ENCODE measurements at places on chromosomes 7 and 10.

- DNase-seq = no peak
These were observed 28.3 kb upstream of the PRSS1 start for GRCh38 chr7:142720986-142721385.

- no peak for DNase-seq
These were observed 430.3 kb downstream of the SORCS1 start for GRCh38 chr10:106734220-106734619.

DNA sequence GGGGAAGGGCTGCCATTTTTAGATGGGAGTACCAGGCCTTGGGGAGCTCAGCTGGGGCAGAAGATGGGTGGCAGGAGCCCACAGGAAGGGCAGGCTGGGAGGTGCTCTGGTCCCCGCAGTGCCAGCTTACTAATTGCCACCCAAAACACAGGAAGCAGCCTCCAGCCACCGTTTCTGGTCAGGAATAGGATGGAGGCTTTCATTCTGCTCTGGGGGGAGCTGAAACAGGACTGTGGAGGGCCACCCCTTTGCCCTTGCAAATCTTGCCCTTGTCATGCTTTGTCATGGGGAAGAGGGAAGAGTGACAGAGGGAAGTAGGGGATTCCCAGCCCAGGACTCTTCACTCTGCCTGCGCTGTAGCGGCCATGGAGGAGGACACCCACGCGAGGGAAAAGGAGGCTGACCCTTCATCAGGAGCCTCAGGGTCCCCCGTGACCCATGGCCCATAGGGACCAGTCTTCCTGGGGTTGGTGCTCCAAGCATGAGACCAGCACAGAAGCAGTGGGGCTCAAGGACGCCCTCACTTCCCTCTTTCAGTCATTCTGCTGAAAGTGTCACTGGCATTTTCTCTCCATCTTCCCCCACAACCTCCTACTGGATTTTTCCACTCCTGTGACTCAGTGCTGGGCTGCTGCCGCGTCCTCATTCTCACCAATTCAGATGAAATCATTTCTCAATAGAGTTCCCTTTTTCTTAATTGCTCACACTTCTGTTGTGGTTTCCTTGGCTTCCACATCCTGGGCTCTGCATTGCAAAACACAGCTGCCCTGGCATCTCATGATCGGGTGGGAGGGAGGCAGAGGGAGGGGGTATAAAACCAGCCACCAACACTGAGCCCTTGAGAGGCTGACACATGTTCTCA lies 61.9 kb downstream of the MKI67 start:
- peak; percentile 62 for DNase-seq

DNA sequence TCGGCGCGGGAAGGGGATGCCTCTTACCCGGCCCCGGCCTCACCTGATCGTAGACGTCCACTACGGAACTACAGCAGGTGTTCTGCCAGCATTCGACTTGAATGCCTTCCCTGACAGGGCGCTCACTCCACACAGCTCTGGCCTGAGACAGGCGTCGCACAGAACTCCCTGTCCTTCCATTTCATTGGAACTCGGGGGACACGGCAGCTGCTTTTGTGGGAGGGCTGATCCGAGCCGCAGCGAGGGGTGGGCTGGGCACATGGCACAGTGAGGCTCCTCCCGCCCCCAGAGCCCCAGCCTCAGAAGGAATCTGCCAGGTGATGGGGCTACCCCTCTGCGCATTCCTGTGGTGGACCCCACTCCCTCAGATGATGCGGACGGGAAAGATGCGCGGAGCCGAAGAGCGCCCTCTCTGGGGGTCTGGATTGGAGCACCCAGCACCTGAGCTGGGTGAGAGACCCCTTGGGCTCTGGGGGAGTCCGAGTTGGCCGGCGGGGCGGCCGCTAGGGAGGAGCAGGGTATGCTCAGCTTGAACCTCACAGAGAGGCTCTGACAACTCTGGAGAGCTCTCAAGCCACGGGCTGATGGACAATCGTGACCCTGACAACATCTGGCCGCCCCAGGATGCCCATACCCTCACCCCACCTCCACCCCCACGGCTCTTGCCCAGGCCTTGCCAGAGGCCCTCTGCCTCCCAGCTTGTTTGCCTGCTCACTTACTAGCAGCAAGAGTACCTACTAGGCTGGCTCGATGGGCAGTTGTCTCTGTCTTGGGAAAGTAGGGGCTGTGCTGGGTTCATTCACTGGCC lies 36.6 kb downstream of the RASGEF1A start:
- DNase-seq = no peak

- DNase-seq = no peak
These were observed 12.3 kb downstream of the CFAP46 start for GRCh38 chr10:132929953-132930548.

GRCh38 chr7:144437370-144438191 lies 34.1 kb upstream of the NOBOX start:
- DNase-seq = peak; percentile 28

- DNase-seq = no peak
These were observed 17.0 kb downstream of the BCAP29 start for GRCh38 chr7:107596881-107597581.

GRCh38 chr7:47266799-47267198 lies 315.1 kb downstream of the TNS3 start:
- no peak for DNase-seq

DNA sequence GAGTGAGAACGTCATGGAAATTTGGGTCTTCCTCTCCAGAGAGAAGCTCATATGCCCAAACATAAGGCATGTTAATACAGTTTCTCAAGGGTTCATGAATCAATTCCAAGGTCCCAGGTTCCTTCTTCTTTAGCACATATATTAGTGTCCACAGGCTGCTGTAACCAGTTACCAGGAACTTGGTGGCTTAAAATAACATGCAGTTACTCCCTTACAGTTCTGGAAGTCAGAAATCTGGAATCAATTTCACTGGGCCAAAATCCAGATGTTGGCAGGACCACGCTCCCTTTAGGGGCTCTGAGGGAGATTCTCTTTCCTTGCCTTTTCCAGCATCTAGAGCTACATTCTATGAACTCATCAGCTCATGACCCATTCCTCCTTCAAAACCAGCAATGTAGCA lies 64.8 kb downstream of the MRC1 start:
- no peak for DNase-seq

DNA sequence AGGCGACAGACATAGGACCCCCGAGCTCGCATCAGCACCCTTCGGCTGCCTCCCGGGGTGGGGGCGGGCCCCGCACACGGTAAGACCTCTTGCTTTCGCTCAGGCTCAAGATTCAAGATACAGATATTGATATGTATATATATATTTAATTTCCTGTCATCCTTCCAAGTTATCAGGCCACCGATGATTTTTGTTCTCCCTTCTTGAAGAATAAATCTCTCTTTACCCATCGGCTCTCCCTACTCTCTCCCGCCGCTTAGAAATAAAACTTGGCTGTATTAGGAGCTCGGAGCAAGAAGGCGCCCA lies 603 bp downstream of the ADRA2A start:
- no peak for DNase-seq

GRCh38 chr7:15308821-15309220 lies 253.0 kb downstream of the AGMO start:
- no peak for DNase-seq

GRCh38 chr10:114631666-114632417 lies 26.2 kb downstream of the ABLIM1 start:
- DNase-seq = peak; percentile 7

GRCh38 chr7:94580601-94581000 lies 71.0 kb downstream of the CASD1 start:
- DNase-seq = no peak

- DNase-seq = peak; percentile 20
These were observed 62.6 kb downstream of the ADK start for GRCh38 chr10:74213571-74214162.

DNA sequence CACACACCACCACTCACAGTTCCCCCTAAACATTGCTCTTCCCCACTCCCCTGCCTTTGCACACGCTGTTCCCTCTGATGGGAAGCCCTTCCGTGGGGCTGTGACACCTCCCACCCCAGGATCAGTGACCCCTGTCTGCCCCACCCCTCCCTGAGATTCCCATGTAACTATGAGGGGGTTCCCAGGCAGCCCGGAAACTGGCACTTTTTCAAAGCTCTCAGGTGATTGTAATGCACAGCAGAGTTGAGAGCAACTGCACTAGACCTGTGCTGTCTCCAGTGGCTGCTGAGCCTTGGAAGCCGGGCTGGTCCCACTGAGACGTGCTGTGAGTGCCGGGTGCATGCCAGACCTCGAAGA lies 29.8 kb downstream of the GPRIN2 start:
- DNase-seq = no peak

DNA sequence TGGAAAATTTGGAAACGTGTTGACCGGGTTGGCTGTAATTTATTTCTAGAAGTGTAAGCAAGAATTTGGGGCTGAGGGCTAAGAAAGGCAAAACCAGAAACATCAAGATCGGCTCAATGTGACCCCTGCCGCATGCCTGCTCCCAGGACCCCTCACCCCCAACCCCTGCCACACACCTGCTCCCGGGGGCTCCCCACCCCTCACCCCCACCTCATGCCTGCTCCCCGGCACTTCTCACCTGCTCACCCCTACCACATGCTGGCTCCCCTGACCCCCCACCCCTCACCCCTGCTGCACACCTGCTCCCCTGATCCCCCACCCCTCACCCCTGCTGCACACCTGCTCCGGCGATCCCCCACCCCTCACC lies 19.0 kb upstream of the CFAP46 start:
- DNase-seq = no peak

- no peak for DNase-seq
These were observed 24.5 kb upstream of the POU6F2 start for GRCh38 chr7:38953227-38953626.

DNA sequence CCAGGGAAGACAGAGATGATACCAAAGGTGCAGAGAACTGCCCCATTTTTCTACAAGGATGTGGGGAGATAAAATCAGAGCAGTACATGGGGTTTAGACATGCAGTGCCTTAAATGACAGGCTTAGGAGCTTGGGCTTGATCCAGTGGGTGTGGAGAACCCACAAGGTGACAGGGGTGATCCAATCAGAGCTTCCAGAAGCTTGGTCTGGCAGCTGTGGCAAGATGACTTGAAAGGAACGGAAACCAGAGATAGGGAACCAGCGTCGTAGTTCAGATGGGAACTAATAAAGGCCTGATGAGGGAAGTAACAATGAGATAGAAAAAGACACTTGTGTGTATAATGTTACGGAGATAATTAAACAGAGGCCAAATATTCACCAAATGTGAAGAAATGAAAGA lies 80.7 kb downstream of the SLC37A3 start:
- no peak for DNase-seq

GRCh38 chr10:126201603-126202002 lies 186.7 kb downstream of the ADAM12 start:
- no peak for DNase-seq

DNA sequence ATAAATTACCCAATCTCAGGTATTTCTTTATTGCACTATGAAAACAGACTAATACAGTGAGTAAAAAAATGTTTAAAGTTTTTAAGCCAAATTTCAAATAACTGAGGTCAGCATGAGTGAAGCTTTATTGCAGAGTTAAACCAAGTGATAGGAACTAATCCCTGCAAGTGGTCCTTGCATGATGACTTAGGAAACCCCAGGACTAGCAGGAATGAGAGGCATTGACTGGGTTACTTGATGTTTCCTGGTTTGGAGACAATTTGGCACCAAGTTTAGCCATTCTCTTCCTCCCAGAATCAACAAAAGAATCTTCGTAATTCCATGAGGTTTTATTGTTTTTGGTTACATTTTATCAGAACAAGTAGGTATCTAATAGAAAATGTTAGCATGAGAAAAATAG lies 194.2 kb downstream of the BICC1 start:
- DNase-seq = no peak

Measured in stimulated activated CD8-positive, alpha-beta memory T cell treated with anti-CD3 and anti-CD28 coated beads, Interleukin-2, amount 100 ng/mL, for 48 hours (primary cell).